Aorta (tissue), 5 donors: ENCODE measurements at places on chromosomes 2 and 18. TPM values are rescaled to one million over a fixed set of nuclear protein-coding genes. Genes with fewer than 3 reads are reported as not detected.

The PSMA8 gene
- total RNA-seq = not detected

- H3K4me1 ChIP-seq = no peaks in the 10 kb centered on the region
- no peak overlapping the region for H3K27ac ChIP-seq
- no peaks in the 10 kb centered on the region for H3K36me3 ChIP-seq
Measured at GRCh38 chr2:6254441-6254840, 562.3 kb downstream of the SOX11 start.

DNA sequence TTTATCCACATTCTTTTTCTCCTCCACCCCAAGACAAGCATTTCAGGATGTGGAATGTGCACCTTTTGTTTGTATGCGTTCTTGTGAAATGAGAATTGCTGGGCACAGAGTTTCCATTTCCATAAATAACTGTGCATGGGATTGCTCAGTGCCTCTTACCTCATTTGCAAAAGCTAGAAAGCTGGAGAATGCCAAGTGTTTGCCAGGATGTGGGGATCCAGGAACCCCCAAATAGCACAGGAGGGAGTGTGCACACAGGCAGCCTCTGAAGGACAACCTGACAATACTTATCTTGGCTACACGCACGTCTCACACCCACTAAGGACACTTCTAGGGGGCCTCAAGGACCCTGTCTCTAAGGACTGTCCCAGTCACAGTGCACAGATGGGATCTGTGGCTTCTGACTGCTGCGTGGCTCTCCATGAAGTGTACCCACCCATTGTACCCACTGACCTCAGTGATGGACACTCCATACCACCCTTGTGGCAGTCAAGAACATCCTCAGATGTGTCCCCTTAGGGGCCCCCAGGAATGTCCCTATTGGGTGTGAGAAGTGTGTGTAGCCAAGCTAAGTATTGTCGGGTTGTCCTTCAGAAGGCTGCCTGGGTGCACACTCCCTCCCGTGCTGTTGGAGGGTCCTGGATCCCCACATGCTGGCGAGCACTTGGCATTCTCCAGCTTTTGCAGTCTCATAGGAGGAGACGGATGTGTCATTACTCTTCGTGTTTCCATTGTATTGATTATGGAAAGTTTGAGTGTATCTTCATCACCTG is 38.4 kb downstream of the CAPN13 start:
- DNase-seq = no peak
- no peak overlapping the region for H3K4me3 ChIP-seq
- no peaks in the 10 kb centered on the region for H3K36me3 ChIP-seq
- H3K27ac ChIP-seq = no peak overlapping the region
- no peaks in the 10 kb centered on the region for H3K27me3 ChIP-seq
- H3K4me1 ChIP-seq = no peaks in the 10 kb centered on the region

GRCh38 chr2:8893978-8894820 is 56.8 kb upstream of the KIDINS220 start:
- no peaks in the 10 kb centered on the region for H3K4me1 ChIP-seq
- no peak overlapping the region for H3K4me3 ChIP-seq
- H3K27ac ChIP-seq = no peak overlapping the region
- no peak for DNase-seq
- H3K27me3 ChIP-seq = no peaks in the 10 kb centered on the region
- no peaks in the 10 kb centered on the region for H3K36me3 ChIP-seq

- H3K27me3 ChIP-seq = no peaks in the 10 kb centered on the region
- H3K4me1 ChIP-seq = no peaks in the 10 kb centered on the region
- H3K4me3 ChIP-seq = no peak overlapping the region
- no peak overlapping the region for H3K27ac ChIP-seq
- DNase-seq = no peak
- H3K36me3 ChIP-seq = no peaks in the 10 kb centered on the region
Measured at GRCh38 chr2:141927536-141927935, 203.3 kb downstream of the LRP1B start.

GRCh38 chr2:20434588-20435294 is 12.1 kb upstream of the RHOB start:
- no peak overlapping the region for H3K27ac ChIP-seq
- no peak for DNase-seq
- no peak overlapping the region for H3K4me3 ChIP-seq
- H3K36me3 ChIP-seq = no peaks in the 10 kb centered on the region
